ENCODE measurements at places on chromosomes 5 and 9.

- DNase-seq = no peak
These were observed 102.3 kb upstream of the GRIN3A start for GRCh38 chr9:101840694-101841188.

DNA sequence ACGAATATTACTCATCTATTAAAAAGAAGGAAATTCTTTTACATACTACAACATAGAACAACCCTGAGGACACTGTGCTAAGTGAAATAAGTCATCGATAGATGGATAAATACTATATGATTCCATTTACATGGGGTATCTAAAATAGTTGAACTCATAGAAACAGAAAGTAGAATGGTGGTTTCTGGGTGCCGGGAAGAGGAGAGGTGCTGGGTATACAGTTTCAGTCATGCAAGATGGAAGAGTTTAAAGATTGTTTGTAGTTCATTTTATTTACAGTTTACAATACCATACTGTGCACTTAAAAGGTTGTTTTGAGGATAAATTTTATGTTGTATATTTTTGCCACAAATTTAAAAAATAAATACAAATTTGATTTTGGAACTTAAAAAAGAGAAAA is 267.5 kb upstream of the ITGA1 start:
- no peak for DNase-seq

GRCh38 chr9:71333321-71333720 is 211.9 kb upstream of the TRPM3 start:
- no peak for DNase-seq

DNA sequence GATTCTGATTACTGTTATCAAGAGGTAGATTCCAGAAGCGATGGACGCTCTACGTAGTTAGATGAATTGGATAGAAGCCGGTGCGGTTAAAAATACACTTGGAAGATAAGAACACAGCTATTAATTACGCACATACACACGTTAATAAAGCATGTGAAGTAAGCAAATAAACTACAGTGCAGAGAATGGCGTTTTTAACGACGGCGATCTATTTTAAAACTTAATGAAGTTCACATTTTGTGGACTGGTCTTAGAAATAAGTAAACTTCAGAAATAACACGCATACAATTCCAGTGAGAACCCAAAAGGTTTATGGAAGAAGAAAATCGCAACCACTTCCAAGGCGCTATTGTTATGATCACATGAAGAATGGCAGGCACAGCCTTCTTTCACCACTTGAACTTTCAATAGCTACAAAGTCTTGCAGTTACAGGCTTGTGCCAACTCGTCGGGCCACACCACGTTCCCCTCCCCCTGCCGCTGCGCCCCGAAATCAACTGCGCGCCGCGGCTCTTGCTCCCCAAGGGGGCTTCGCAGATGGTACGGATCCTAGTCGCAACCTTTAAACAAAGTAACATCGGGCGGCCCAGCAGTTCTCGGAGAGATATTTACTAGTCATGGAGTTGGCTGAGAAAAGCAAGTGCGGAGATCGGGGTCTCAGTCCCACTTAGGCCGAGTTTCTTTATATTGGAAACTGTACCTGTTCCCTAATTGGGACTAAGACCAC is 866 bp upstream of the SEMA6A start:
- DNase-seq = no peak

DNA sequence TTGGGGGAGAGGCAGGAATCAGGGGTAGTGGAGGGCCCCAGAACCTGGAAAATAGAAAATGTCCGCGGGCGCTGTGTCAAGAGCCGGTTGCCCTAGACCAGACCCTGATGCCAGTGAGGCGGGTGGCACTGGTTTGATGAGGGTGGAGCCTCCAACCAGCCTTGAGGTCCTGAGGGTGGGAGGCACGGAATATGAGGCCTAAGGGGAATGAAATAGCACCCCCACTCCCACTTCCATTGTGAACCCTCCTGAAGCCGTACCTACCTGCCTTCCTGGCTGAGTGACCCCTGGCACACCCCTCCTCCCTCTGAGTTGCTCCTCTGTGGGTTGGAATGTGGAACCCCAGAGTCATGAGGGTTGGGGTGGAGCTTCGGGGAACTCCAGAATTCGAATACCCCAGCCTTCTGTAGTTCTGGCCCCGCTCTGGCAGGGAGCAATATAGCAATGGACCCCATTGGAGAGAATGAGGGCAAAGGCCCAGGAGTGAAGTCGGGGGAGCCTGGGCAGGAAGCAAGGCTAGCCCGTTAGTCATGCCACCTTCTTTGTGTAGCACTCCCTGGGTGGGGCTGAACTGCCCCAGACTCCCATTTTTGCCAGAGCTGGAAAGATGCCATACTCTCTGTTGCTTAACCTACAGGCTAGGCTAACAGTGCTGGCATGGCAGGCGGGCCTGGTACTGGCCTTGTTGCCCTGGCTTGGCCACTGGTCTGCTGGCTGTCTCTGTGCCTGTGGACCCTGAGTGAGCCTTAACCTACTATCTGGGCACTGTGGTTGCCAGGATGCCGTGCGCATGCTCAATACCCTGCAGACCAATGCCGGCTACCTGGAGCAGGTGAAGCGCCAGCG is 1.0 kb downstream of the FPGS start:
- no peak for DNase-seq

DNA sequence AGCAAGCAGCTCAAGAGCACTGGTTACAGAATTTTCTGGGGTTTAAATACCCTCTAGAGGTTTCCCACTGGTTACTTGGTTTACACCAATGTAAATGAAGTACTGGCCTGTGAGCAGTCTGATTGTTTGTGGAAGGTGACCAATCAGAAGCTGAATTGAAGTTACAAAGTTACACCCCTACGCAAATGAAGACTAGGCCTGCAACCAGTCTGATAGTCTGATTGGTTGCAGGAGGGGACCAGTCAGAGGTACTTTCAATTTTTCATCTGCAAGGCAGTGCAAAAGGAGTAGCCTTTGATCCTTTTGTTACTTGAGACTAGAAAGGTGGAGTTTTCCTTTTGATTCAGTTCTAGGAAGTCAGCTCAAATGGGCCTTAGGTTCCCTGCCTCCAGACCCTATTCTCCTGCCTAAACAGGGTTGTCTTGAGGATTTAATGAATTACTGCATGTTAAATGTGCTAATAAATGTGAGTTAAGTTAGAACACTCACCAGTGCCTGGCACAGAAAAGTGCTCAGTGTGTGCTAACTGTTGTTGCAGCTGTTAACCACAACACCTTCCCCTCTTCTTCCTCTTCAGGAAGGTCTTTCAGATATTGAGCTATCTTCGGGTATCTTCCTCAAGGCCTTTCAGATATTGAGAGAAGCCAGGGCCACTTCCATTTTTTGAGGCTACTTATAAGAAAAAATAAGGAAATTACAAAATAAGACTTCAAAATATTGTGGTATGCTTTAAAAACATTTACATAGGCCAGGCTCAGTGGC is 32.1 kb upstream of the CLINT1 start:
- DNase-seq = no peak

GRCh38 chr5:43514471-43514815 is 505 bp downstream of the C5orf34 start:
- no peak for DNase-seq

DNA sequence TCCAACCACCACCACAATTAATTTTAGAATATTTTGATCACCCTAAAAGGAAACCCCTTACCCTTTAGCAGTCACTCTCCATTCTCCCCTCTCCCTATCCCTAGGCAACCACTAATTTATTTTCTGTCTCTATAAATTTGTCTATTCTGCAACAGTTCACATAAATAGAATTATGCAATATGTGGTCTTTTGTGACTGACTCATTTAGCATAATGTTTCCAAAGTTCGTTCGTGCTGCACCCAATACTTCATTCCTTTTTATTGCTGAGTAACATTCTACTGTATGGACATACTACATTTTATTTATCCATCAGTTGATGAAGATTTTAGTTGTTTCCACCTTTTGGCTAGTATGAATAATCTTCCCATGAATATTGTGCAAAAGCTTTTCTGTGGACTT is 18.2 kb upstream of the CDC20B start:
- DNase-seq = no peak

GRCh38 chr5:79454043-79454442 is 59.9 kb downstream of the HOMER1 start:
- DNase-seq = no peak

DNA sequence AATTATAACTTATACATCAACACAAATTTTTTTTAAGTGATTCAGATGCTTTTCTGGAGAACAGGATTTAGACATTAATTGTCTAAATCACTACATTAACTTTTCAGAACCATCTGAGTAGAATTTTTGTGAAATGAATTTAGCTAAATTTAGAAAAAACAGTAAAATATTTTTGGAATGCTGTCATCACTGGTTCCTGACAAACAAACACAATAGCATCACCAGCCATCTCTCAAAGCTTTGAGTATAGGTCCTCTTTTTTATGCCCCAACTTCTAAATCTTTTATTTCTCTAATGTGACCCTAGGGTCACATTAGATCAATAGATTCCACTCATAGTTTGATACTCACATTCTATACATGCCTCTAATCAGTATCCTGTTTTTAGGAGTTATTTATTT is 104.6 kb downstream of the PRR16 start:
- no peak for DNase-seq

- no peak for DNase-seq
These were observed 173.7 kb downstream of the NFIB start for GRCh38 chr9:14140096-14140697.

DNA sequence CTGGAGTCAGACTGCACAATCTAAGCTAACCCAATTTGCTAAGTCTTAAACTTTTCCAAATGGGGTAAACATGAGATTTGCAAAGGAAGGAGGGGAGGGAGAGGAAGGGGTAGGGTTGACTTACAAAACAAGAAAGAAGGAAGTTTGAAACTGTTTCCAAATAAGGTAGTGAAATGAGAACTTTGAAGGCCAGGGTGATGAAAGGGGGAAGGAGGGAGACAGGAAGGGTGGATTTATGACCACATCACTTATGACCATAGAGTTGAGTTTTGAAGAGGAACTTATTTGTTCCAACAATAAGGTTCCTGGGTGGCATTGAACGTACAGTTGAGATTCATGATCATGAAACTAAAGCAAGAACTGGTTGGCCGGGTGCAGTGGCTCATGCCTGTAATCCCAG is 72.5 kb upstream of the DAPK1 start:
- no peak for DNase-seq

DNA sequence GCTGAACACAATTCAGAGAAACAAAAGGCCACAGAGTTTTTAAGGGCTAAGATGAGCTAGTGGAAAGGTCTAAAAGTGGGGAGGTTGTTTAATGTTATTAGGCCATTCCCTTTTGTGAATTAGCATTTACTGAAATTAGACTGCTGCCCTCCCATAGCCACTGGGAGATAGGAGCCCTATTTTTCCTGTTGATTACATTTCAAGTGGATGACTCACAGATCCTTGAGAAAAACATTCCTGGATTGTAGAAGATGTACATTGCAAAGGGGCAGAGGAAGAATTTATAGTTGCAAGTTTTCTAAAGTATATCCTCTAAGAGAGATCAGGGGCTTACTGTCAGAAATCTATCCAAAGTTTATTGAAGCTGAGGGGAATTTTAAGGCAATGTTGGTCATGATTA is 367.1 kb upstream of the IZUMO3 start:
- no peak for DNase-seq

DNA sequence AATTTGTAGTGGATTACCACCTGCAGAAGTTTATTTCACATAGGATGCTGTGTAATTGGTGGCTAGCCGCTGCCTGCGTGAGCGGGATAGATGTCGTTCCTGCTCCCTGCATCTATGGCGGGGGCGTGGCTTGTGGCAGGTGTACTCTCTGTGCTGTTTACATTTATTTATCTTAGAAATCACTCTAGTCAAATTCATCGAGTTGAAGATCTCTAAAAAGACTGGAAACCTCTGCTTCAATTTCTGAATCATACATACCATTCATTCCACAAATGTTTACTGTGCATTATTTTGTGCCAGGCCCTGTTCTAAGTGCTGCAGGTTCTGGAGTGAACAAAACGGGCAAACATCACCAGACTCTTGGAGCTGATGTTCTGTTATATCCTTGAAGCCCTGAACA is 11.9 kb downstream of the ROPN1L start:
- DNase-seq = no peak

Data from CD8-positive, alpha-beta memory T cell (primary cell).